ENCODE measurements at places on chromosomes 2 and 18.

- no peak for DNase-seq
These were observed 18.1 kb downstream of the ZAP70 start for GRCh38 chr2:97731274-97732020.

GRCh38 chr2:238380336-238380735 lies 46.4 kb upstream of the ASB1 start:
- DNase-seq: no peak

- DNase-seq: no peak
These were observed 8.4 kb upstream of the MCFD2 start for GRCh38 chr2:46924038-46924437.

GRCh38 chr2:142165790-142166189 lies 35.0 kb upstream of the LRP1B start:
- no peak for DNase-seq

DNA sequence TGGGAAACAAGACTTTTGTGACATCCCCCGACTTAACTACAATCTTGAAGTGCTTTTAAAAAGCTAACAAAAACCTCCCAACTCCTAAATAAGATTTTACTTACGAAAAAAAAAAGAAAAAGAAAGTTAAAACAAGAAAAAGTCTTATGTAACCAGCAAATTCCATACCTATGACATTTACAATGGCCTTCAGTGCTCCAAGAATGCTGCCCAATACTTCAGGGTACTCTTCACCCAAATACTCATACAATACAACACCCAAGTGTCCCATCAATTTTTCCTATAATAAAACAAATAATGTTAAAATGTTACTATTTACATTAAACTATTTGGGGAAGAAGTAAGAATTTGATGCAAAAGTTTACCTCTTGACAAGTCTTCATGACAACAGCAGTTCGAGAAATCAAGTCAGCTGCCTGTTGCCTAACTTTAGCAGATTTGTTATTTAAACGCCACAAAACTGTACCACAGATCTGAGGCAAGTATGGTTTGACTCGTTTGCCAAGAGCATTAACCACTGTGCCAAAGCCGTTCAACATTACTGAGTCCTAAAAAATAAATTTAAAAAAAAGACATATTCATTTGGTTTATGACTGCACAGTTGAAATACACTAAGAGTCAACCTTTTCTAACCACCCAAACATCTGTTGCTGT lies 34.8 kb downstream of the SF3B1 start:
- no peak for DNase-seq

DNA sequence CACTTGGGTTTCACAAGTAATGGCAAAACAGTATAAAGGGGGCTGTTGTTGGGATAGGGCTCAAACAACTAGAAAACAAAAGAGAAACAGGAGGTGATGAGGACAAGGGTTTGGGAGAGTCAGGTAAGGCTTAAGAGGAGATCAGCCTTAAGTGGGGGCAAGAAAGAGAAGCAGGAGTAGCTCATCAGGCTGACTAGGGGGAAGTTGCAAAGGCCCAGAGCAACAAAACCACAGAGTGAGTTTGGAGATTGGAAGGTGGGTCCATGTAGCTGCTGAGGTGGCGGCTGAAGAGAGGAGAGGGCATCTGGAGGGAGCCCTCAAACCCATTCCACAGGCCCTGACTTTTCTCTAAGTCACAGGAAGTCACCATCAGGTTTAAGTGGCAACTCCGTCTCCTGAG lies 126.0 kb downstream of the MREG start:
- no peak for DNase-seq

- DNase-seq: no peak
These were observed 14.0 kb downstream of the TWIST2 start for GRCh38 chr2:238861766-238862315.

- DNase-seq: no peak
These were observed 43.2 kb upstream of the GLS start for GRCh38 chr2:190837420-190837819.

DNA sequence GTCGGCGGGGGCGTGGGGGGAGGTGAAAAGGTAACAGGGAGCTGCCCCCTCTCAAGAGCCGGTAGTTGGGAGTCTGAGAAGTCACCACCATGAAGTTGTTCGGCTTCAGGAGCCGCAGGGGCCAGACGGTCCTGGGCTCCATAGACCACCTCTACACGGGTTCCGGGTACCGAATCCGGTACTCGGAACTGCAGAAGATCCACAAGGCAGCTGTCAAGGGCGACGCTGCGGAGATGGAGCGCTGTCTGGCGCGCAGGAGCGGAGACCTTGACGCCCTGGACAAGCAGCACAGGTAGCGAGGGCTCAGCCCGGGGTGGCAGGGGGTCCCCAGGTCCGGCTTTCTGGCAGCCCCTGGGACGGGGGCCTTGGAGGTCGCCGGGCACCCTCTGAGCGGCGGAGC lies 47.1 kb upstream of the ZNF519 start:
- DNase-seq: no peak

- DNase-seq: no peak
These were observed 205.3 kb downstream of the ZFP36L2 start for GRCh38 chr2:43020990-43021669.

DNA sequence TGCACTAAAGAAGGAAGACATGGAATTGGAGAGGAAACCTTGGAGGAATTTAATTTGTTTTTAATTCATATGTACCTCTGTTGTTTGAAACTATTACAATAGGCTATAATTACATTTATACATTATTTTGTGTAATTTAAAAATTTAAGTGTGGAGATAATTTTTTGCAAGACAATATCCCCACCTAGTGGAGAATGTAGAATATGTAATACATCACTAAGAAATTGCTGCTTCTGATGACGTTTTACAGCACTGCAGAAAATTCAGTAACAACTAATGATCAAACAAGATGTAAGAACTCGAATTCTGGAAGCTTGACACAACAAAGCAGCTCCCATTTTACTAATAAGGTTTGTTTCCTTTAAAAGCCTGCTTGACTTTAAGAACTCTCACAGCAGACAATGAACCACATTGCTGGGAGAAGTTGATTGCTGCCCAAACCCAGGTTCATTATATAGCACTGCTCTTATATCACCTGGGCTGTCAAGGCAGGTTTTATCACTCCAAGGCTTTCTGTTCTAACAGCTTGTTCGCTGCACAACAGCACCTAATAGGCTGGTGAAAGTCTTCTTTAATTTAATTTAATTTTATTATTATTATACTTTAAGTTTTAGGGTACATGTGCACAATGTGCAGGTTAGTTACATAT lies 53.4 kb downstream of the THADA start:
- no peak for DNase-seq

DNA sequence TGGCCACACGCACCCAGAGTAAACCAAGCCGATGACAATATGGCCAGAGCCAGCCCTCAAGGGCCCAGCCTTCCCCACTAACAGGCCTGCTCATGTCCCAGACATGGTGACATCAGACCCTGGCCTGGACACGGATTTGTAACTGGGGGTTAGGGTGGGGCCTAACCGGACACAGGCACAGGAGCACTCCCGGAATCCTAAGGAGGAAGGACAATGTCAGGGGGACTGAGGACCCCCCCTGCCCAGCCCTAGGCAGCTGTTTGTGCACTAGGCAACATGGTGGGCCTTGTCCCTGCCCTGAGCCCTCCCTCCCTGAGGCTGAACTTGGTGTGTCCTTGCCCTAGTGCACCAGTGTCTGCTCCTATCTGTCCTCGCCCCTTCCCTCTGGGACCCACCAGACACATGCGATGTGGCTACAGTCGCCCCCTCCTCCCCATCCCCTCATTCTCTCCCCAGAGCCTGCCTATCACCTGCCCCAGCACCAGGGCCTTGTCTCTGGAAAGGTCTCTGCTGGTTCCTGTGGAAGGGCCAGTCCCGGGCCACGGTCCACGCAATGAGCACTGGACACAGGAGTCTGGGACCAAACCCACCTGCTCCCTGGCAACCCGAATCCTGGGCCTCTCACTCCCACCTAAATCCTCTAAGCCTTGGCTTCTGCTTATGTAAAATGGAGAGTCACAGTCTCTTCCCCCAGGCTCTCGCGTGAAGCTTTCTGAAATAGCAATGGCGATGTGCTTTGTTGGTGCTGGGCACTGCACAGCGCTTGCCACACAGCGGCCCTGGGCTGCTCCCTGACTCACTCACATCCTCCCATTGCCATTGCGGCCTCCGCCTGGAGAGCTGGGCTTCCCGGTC lies 76.5 kb upstream of the RAB6C start:
- DNase-seq: no peak
